ENCODE measurements at places on chromosomes 7 and 10.

DNA sequence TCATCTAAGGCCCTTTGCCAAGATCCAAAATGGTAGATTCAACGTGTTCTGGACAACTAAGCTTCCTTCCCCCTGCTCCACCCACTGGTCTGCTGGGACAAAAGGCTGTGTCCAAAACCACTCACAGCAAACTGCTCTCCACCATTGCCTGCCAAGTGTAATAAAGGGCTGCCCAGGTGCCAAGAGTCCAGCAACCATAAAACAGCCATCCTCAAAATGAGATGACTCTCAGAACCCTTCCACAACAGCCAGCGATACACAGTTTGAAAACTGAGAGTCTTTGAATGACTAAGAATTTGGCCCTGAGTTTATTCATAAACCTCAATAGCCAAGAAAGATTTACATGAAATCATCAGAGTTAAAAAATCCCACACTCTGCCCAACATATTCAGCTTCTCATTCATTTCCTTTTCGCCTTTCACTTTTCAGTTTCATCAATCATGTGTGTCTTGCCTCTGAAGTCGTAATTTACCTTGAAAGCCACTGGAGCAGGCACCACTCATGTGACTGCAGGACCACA lies 658.1 kb upstream of the MGMT start:
- DNase-seq: no peak

DNA sequence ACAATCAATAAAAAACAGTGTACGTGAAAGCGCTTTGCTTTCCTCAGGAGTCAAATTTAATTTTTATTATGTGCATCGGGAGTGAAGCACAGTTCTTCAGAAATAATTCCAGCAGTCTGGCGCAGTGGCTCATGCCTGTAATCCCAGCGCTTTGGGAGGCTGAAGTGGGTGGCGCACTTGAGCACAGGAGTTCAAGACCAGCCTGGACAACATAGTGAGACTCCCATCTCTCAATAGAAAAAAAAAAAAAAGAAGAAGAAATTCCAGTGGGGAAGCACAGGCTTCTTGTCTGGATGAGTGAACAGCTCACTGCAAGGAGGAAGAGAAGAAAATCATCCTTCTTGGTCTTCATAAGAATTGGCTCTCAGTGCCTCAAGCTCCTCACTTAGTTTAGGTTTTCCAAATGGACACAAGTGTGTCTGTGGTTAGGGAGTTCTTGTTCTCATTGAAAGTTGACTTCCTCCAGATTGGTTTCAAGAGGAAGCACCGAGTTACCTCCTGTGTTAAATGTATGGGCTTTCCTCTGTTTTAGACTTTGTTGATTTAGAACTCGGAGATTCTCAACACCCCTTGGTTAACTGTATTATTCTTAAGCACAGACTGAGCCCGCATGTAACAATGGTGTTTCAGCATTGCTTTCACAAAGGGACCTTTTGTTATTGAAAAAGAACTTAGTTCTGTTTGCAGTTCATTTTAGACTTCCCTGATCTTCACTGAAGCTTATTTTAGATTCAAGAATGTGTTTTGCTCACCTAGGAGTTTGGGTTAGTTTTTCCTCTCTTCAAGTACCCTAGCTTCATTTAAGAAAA lies 28.0 kb downstream of the LMTK2 start:
- DNase-seq: no peak

DNA sequence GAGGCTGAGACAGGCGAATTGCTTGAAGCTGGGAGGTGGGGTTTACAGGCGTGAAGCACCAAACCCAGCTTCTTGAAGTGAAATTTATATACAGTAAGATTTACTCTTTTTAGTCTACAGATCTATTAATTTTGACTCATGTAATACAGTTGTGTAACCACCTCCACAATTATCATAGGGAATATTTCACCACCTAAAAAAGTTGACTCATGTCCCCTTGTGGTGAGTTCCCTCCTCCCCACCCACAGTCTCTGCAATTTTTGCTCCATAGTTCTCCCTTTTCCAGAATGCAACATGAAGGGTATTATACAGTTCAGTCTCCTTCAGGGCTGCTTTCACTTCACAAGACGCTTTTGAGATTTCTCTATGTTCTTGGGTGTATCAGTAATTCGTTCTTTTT lies 156.8 kb downstream of the FAM107B start:
- DNase-seq: no peak

GRCh38 chr10:71865561-71866041 lies 14.6 kb upstream of the PSAP start:
- no peak for DNase-seq

- DNase-seq: no peak
Measured at GRCh38 chr10:131213741-131214505, 97.6 kb downstream of the TCERG1L start.

DNA sequence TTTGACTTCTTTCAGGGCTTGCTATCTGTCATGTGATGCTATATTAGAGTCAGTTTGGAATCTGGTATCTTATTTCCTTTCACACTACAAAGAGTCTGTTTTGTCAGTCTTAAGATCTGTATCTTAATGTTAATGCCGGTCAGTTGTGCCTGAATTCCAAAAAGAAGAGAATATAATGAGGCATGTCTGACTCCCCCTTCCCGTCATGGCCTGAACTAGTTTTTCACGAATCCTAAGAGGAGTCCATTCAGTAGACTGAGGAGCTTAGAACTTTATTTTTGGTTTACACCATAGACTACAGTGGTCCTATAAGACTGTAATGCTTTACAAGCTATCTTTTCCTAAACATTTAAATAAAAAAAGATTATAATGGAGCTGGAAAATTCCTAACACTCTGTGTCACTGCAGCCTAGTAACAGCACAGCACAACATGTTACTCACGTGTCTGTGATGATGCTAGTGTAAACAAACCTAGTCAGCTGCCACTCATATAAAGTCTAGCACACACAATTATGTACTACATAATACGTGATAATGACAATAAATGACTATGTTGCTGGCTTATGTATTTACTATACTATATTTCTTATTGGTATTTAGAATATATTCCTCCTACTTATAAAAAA lies 50.6 kb downstream of the VPS41 start:
- no peak for DNase-seq

- DNase-seq: no peak
Measured at GRCh38 chr10:85459906-85460305, 906.7 kb downstream of the GRID1 start.

DNA sequence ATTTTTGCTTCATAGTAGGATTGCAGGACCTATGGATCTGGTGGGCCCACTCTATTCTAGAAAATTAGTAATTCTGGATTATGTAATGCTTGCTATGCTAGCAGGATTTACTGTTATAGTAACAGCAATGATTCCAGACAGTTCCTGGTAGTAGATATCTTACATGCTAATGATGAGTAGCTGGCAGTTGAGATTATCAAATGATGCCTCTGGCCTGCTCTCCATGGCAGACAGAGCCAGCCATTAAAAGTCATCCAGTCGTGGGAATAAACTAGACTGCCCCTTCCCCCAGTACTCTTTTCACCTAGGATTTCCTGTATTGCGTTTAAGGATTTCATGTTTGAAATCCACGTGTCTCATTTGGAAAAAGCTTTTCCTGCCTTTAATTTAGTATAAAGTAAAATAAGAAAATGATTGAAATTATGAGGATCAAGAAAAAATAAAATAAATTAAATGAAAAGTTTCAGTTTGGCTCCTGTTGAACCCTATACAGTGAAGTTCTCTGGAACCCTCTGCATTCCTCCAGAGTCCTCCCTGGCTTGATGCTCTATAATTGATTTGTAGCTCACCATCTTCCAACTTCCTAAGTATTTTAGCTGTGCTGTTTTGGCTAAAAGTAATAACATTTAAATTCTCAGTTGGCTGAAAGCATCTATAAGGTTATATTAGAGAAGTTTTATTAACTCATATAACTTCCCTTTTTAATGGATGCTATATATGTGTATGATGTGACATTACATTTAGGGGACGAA lies 14.6 kb downstream of the UMAD1 start:
- DNase-seq: no peak

DNA sequence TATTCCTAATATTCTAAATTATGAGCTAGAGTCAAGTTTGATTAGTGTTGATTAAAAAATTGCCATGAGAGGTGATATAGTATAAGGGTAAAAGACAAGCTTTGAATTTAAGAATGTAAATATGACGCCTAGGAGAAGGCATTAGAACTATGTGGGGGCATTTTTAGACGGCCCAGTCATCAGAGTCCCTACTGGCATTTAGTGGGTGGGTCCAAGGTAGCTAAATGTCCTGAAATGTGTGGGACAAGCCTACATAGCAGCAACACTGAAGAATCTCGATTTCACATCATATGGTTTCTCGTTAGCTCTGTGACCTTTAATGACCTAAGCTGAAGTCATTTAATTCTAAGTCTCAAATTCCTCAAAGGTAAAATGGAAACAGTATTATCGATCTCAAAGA lies 133.5 kb downstream of the SGMS1 start:
- no peak for DNase-seq

- DNase-seq: no peak
Measured at GRCh38 chr7:15932318-15932717, 245.8 kb upstream of the MEOX2 start.

GRCh38 chr7:23539494-23539907 lies 7.7 kb upstream of the TRA2A start:
- DNase-seq: no peak

GRCh38 chr10:72215611-72216549 lies at the start of the genes ANAPC16 and ASCC1:
Gene ANAPC16 (plus strand): TSS chr10:72216012. CDS start chr10:72223915, 7,903 bp downstream.
Gene ASCC1 (minus strand): TSS chr10:72216276. CDS start chr10:72213298, 2,978 bp downstream.
- DNase-seq: peak; percentile 91

GRCh38 chr7:129095258-129095657 lies 40.3 kb upstream of the TNPO3 start:
- DNase-seq: no peak

- DNase-seq: peak; percentile 49
Measured at GRCh38 chr10:7410862-7411670, at the start of gene SFMBT2. Gene SFMBT2 (minus strand): TSS chr10:7411034. CDS start chr10:7381898, 29,136 bp downstream.

- DNase-seq: no peak
Measured at GRCh38 chr7:73719806-73720169, 319 bp upstream of the STX1A start.

Measured in activated CD4-positive, alpha-beta T cell treated with anti-CD3 and anti-CD28 coated beads for 1 hour (primary cell).